ENCODE measurements at places on chromosomes 2 and 18. TPM values are rescaled to one million over a fixed set of nuclear protein-coding genes. Genes with fewer than 3 reads are reported as not detected.

Gene MC5R
- total RNA-seq = not detected

DNA sequence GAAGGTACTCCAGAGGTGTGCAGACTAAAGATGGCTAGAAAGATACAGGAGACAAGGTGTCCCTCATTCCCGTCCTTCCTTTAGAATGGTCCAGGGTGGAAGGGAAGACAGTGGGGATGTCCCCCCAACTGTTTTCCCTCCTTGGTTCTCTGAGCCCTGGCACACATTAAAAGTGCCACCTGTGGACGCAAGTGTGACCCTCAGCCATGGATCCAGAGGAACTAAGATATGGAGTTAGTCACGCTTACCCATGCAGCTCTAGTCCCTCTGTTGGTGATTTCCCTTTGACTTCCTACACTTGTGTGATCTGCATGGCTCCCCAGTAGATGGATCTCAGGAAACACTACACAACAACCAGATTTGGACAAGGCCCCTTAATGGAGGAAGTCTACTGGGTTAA lies 113.1 kb upstream of the SRD5A2 start:
- ATAC-seq = no peak

DNA sequence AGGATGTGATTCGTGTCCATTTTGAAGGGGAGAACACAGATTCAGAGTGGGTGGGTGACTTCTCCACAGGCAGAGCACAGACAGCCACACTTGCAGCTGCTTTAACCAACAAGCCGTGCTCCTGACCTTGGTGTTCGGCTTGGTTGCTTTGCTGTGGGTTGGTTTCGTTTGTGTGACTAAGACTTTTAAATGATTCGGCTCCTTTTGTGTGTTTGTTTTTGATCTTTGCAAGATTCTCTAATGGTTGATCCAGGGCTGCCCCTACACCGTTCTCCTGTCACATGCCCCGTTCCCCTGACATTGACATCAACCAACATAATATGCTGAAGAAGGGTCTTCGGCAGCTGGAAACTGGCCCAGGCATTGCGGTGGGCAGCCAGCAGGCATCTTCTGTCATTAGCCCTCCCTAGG lies 95.9 kb upstream of the MBOAT2 start:
- peak; percentile 76 for ATAC-seq

DNA sequence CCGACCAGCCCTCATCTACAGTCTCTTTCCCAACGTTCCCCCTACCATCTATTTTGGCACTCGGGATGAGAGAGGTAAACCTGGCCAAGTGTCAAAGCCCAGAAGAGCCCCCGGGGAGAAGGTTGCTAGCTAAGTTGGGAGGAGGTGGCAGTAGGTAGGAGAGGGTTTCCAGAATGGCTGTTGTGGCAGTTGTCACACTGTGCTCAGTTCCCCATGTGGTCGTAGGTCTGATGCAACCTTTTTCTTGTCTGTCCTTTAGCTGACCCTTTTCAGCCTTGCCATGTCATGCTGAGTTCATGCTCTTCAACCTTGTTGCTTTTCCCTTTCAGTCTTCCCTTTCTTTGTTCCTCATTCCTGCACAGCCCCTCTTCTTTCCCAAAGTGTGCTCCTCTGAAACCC lies 34.5 kb downstream of the TTLL4 start:
- no peak for ATAC-seq

DNA sequence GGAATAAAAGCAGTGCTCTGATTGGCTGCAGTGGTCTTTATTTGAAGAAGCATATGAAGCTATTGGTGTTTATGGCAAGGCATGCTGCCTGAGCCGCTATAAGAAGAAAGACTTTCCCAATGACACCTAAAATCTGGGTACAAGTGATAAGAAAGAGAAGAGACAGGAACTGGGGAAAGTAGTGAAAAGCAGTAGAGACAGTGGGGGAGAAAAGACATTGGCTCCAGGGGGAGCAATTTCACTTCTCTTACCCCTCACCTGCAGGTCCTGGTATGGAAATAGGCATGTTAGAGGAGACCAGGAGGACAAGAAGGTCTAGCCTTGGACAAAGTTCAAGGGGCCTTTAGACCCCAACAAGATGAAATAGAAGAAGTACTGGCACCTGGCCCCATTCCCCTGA lies 47.1 kb downstream of the PLCL1 start:
- ATAC-seq = peak; percentile 30

- no peak for ATAC-seq
Measured at GRCh38 chr2:142721015-142721414, 156.4 kb upstream of the KYNU start.

- ATAC-seq = peak; percentile 82
Measured at GRCh38 chr2:12514631-12515437, 201.9 kb upstream of the TRIB2 start.

DNA sequence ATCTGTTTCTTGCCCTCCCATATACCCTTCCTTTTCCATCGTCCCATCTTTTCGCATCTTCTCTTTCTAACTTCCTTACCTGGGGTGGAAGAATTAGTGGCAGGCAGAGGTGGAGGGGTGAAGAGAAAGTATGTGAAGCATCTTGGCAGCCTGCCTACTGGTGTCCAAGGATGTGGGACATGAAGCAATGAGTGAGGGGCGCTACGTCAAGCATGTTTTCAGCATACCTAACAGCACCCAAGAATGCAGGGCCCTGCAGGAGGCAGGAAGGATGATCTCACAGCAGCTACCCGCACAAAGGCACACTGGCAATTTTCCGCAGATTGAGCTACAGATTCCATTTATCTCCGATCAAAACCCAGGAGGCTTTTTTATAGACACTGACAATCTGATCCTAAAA lies 42.2 kb downstream of the METTL4 start:
- no peak for ATAC-seq

All from activated T-helper 17 cell treated with anti-CD3 and anti-CD28 coated beads, Interleukin-2, amount 50 U/mL, for 72 hours (primary cell).